ENCODE measurements at places on chromosomes 3 and 15. TPM values are rescaled to one million over a fixed set of nuclear protein-coding genes. Genes with fewer than 3 reads are reported as not detected.

DNA sequence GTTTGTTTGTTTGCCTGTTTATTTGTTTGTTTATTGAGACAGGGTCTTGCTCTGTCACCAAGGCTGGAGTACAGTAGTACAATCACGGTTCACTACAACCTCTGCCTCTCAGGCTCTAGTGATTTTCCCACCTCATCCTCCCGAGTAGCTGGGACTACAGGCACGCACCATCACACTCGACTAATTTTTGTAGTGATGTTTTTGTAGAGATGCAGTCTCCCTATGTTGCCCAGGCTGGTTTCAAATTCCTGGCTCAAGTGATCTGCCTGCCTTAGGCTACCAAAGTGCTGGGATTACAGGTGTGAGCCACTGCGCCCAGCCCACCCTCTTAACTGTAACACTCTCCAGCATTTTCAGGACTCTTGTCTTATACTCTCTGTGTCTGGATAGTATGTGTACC, 26.7 kb downstream of the PLD1 start:
- DNase-seq, result no peak

DNA sequence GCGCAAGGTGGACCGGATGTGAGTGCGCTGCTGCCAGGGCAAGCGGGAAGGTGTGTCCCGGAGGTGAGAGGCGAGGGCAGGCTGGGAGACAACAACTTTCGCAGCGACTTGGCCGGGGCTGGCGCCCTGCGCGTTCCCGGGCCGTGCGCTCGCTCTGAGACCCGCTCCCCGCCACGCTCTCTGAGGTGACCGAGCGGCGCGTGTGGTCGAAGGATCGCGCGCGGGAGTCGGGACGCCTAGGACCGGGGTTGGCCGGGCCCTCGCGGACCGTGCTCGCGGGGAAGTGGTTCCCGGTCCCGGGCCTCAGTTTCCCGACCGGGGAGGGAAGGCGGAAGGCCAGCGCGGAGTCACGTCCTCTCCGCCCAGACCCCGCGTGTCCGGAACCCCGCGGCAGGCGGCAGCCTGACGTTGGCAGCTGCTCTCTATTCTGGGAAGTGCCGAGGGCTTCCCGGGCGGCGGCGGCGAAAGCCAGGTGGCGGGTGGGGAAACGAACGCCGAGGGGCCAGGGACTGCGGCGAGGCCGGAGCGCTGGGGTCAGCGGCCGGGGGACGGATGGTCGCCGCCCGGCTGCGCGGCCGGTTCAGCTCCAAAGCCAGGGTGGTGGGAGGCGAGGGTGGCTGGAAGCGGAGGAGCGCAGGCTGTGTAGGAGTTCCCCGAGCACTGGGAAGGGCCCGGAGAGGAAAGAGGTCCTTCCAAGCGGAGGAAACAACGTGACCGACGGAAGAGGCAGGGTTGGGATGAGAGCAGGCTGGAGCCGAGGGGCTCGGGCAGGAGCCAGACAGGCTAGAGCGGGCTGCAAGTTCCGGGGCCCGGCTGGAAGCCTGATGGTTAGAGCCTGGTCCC, 1.0 kb upstream of the IGF2BP2 start:
- DNase-seq, result no peak

DNA sequence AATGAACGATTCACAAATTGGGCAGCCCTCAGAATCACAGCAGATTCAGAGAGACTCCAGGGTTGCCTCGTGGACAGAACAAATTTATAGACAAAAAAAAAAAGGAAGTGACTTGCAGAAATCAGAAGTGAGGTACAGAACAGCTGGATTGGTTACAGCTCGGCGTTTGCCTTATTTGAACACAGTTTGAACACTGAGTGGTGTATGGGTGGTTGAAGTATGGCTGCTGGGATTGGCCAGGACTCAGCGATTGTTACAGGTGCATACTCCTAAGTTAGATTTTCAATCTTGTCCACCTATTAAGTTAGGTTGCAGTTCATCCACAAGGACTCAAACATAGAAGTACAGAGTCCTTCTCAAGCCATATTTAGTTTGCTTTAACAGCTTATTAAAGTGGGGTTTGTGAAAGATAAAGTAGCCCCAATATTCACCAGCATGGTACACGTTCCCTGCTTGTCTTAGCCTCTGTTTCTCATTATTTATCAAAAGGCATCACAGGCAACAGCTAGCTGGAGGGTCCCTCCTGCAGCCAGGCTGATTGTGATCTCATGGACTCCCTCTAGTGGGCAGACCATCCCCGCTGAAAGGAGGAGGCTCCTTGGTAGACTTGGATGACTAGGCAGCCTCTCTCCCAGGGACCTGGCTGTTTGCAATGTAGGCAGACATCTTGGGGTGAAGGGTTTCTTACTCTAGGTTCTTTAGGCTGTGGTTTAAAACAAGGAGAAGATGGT, 17.6 kb upstream of the ALDH1L1 start:
- DNase-seq, result peak; percentile 95

- no peak for DNase-seq
Measured at GRCh38 chr3:183576487-183577107, 21.1 kb upstream of the KLHL6 start.

DNA sequence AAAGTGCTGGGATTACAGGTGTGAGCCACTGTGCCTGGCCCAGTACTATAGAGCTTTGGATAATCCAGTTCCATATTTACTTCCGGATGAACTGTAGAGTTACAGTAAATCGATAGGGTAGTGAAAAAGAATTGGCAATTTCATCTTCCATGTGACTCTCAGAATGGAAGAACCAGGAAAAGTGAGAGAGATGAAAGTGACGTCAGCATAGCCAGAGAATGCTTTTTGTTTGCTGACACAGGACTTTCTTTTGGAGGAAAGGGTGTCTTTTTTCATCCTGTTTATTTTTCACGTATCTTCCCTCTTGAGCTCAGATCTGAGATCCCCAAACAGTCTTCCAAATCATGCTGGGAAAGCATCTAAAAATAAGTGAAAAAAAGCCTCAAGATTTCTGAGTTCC, 91.2 kb upstream of the KCNAB1 start:
- no peak for DNase-seq

- DNase-seq, result no peak
Measured at GRCh38 chr3:186883686-186884058, 41.2 kb downstream of the ADIPOQ start.

DNA sequence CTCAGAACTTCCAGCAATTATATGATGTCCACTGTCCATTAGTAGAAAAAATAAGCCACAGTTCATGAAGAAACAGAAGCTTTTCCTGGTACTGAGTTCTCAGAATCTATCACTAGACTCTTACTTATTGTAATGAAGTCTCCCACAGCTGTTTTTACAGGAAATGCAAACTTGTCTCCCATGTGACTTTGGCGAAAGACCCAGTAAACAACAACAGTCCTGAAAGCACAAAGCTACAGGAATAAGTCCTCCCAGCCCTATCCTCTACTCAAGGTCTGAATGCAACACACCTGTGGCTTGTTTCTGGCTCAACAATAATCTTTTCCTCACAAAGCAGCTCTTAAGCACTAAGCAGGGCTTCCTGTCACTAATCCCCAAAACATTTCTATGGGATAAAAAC, 55.9 kb downstream of the EOMES start:
- DNase-seq, result no peak

- DNase-seq, result no peak
Measured at GRCh38 chr15:57220205-57220604, 156.1 kb upstream of the CGNL1 start.

DNA sequence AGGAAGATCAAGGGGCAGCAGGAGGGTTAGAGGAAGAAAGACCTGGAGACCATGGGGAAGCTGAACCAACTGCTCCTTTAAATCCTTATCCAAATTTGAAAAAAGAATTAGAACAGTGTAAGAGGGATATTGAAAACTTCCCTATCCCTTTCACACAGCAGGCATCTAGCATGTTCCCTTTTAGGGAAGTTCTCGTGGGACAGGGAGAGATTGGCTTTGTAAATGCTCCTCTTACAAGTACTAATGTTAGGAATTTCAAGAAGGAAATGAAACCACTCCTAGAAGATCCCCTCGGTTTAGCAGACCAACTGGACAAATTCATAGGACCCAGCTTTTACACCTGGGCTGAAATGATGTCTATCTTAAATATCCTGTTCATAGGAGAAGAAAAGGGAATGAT, 41.5 kb downstream of the PPCDC start:
- DNase-seq, result no peak

GRCh38 chr3:49883998-49884397, 14.3 kb upstream of the CAMKV start:
- DNase-seq, result no peak

GRCh38 chr3:25454005-25454927, 26.2 kb downstream of the RARB start:
- DNase-seq, result no peak

The GOLGA8H gene
- 0.80 TPM for total RNA-seq

The ERC2 gene
- 1.4 TPM for total RNA-seq

The FOXL2 gene
- total RNA-seq, result not detected

The AEN gene
- 23.9 TPM for total RNA-seq

The PAQR9 gene
- not detected for total RNA-seq

The DNASE1L3 gene
- total RNA-seq, result 0.80 TPM

The C3orf20 gene
- not detected for total RNA-seq
